ENCODE measurements at places on chromosomes 5 and 9.
A peak's percentile ranks its signal among the peaks of the same experiment; 100 is the strongest.

DNA sequence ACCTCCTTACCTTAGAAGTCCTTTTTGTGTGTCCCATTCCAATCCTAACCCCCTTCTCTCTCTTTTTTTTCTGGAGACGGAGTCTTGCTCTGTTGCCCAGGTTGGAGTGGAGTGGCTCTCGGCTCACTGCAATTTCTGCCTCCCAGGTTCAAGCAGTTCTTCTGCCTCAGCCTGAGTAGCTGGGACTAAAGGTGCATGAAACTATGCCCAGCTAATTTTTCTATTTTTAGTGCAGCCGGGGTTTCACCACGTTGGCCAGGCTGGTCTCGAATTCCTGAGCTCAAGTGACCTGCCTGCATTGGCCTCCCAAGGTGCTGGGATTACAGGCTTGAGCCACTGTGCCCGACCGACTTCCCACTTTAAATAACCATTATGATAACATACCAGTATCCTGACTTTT is 17.5 kb downstream of the TMEM38B start:
- DNase-seq: no peak

DNA sequence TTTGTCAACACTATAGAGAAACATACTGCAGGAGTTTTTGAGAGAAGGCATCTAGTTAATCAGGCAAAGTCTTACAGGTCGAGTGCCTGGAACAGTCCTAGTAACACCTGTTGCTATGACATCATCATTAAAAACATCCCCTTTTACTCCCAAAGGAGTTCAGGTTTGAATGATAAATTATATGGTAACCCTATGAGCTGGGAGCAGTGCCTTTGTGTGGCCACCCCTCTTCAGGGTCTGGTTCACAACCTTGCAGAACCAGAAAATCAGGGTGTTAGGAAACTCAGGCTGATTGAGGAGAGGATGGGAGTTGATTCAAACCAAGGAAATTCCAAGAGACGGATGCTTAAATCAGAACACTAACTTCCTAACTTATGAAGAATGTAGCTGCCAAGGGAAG is 179.1 kb upstream of the RASEF start:
- no peak for DNase-seq

- DNase-seq: no peak
Observed at GRCh38 chr9:124348831-124349230, 66.4 kb downstream of the PSMB7 start.

- no peak for DNase-seq
Observed at GRCh38 chr5:115599924-115600323, 2.4 kb downstream of the TICAM2 start.

- no peak for DNase-seq
Observed at GRCh38 chr9:132341177-132341840, 13.5 kb downstream of the SETX start.

- DNase-seq: no peak
Observed at GRCh38 chr5:67561151-67561932, 364.7 kb upstream of the CD180 start.

DNA sequence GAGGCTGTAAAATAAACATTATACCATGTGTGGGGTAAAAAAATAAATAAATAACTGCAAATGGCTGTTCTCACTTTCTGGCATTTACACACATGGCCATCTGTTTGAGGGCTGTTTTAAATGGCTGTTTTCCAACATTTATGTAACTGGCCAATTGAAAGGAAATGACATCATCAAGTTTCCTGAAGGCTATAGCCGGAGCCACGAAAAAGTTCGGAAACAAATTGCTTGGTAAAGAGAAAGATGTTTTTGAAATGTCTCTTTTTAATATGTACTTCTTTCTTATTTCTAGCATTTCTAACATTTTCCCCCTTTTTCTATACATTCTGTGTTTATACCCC is 95.4 kb upstream of the DAB2 start:
- no peak for DNase-seq

GRCh38 chr9:117138231-117138630 is 276.6 kb downstream of the ASTN2 start:
- DNase-seq: no peak

DNA sequence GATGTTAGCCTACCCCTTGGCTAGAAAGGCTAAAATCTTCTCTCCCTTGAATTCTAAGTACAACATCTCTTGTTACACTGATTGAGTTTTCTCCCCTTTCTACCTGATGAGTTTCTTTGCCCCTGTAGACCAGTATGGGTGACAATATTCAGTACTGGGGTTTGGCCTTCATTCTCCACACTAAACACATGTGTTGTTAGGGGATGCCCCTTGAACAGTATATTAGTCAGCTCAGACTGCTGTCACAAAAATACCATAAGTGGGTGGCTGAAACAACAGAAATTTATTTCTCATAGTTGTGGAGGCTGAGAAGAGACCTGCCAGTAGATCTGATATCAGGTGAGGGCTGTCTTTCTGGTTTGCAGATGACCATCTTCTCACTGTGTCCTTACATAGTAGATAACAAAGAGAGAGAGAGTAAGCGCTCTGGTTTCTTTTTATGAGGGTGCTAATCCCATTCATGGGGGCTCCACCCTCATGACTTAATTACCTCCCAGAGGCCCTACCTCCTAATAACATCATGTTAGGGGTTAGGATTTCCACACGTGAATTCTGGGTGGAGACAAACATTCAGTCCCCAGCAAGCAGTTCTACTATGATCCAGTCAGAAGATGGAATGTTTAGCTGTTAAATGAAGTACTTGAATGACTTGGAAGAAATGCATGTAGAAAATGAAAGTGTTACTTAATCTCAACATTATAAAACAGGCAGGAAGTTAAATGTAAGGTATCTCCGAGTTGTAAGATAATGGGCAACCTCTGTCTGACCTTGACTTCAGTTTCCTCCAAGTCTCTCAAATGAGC is 17.5 kb downstream of the VLDLR start:
- peak; percentile 26 for DNase-seq

- DNase-seq: no peak
Observed at GRCh38 chr5:61000887-61001286, 55.9 kb downstream of the NDUFAF2 start.

- DNase-seq: no peak
Observed at GRCh38 chr5:34021334-34021733, 13.5 kb upstream of the AMACR start.

- DNase-seq: no peak
Observed at GRCh38 chr5:178535299-178536175, 54.7 kb downstream of the COL23A1 start.

- no peak for DNase-seq
Observed at GRCh38 chr5:80985600-80986228, 25.6 kb downstream of the RASGRF2 start.

DNA sequence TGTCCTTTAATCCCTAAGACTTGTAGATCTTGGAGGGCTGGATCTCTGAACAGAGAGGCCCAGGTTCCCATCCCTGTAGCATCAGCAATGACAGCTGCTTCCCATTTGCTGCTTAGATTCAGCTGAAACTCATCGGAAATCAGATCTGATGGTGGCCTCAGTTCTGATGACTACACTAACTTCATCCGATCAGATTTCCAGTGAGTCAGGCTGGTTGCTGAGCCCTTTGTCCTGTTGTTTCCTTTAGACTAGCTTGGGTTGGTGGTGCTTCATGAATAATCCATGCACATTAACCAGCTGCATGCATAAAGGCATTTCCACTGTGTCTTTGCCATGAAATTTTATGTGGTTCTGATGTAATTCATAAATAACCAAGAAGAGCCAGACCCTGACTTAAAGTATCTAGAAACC is 195.2 kb upstream of the TUT7 start:
- no peak for DNase-seq

GRCh38 chr5:94469894-94470329 is 148.5 kb downstream of the KIAA0825 start:
- no peak for DNase-seq

DNA sequence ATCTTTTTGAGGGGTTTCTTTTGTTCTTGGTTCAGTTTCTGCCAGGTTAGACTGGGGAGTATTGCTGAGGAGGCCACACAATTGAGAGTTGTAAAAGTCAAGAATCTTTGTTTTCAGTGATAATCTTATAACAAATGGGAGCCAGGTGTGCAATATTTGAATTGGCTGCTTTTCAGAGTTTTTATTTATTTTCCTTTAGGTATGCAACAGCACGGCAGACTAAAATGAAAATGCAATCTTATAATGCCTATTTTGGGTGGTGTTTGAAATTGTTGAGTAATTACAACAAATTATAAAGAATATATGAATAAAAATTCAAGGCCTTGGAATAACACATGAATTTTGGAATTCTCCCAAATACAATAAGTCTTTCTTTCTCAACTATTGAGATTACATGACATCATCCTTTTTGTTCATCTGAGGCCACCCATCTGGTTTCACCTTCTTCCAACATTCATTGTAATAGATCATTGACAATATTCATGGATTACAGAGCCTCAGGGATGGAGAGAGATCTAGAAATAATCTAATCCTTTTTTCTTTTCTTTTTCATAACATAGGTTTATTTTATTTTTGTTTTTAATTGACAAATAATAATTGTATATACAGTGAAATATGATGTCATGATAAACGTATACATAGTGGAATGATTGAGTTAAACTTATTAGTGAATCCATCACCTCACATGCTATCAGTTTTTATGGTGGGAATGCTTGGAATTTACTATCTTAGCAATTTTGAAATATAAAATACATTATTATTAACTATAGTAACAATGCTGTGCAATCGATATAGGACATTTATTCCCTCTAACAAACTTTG is 1061.0 kb downstream of the NR2F1-AS1 start:
- DNase-seq: no peak

DNA sequence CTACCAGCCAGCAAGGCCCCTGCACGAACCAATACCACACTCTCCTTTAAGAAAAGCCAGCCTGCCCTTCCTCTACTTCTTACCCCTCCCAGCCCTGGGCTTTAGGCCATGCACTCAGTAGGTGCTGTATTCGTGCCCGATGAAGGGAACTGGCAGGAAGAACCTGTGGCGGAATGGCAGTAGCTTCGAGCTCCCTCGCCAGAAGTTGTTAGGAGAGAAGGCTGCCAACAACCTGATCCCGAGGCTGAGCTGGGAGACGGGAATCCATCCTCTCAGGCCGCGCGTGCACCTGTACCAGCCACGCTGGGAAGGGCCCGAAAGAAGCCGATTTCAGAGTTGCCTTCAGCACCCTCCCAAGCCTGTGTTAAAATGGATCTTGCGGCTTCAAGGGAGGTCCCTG is 45.3 kb upstream of the AKNA start:
- DNase-seq: no peak

DNA sequence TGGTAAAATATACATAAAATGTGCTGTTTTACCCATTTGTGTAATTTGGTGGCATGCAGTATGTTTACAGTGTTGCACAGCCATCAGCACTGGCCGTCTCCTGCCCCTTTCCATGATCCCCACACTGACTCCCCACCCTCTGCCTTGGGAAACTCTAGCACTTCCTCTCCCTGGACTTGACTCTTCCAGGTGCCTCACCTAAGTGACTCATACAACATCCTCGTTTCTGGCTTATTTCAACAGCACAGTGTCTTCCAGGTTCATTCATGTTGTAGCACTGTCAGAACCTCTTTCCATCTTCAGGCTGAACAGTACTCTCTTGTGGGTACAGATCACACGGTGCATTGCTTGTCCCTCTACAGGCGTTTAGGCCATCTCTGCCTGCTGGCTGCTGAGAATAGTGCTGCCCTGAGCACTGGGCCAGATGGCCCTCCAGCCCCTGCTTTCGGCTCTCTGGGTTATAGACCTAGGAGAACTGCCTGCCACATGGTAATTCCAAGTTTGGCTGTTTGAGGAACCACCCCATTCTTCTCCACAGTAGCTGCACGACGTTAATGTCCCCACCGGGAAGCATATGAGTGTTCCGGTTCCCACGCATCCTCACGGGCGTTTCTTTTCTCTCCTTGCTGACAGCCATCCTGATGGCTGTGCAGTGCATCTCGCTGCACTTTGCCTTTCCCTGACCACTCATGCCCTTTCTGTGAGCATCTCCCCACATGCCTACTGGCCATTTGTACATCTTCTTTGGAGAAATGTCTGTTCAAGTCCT is 211.8 kb downstream of the FANCC start:
- no peak for DNase-seq

GRCh38 chr9:81517954-81518353 is 171.4 kb downstream of the TLE1 start:
- DNase-seq: no peak

DNA sequence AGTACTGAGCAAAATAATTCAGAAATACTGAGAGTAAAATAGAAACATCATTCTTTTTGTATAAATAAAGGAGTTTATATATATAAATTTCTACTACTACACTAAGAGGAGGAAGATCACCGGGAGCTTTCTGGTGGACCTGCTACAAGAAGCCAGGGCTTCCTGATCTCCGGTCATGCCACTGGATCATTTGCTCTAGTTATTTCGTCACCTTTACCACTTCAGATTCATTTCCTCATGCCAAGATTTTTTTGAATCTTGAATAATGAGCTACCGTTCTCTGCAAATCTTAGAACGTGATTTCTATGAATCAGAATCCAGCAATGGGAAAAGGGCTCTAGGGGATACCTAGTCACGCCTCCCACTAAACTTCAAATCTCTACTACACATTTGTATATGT is 51.9 kb upstream of the TBC1D9B start:
- no peak for DNase-seq

DNA sequence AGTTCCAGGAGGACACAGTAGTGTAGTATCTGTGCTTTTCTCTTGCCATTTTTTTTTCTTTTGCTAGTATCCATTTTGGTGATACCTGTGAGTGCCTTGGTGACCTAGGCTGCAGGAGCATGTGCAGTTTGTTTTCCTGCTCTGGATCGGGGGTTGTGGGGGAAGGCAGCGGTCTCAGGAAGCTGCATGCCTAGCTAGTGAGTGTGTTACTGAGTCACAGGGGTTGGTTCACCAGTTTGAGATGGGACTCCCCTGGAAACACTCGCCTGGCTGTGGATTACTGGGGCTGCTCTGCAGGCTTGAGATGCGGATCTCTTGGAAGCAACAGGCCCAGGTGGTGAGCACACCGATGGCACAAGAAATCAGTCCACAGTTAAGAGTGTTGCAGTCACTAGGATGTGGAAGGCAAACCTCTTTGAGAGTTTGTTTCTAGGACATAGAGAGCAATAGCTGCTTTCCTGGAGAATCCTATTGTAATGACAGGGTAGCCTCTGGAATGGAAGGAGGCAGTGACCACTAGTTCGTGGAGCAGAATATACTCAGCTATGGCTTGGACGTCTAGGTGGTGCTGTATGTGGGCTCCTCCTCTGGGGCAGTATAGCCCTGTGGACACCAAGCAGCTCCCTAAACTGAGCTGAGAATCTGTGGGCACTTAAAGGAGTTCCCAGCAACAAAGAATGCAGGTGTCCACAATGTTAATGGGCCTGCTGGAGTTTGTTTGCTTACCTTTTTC is 20.0 kb upstream of the SPATA31E1 start:
- DNase-seq: no peak
